Effector memory CD4-positive, alpha-beta T cell (primary cell): ENCODE measurements at places on chromosomes 3 and 15.

GRCh38 chr3:18127174-18127858 is 297.8 kb downstream of the SATB1 start:
- no peaks in the 10 kb centered on the region for H3K27me3 ChIP-seq
- no peak for DNase-seq
- H3K27ac ChIP-seq, result no peak overlapping the region
- H3K4me1 ChIP-seq, result no peaks in the 10 kb centered on the region

DNA sequence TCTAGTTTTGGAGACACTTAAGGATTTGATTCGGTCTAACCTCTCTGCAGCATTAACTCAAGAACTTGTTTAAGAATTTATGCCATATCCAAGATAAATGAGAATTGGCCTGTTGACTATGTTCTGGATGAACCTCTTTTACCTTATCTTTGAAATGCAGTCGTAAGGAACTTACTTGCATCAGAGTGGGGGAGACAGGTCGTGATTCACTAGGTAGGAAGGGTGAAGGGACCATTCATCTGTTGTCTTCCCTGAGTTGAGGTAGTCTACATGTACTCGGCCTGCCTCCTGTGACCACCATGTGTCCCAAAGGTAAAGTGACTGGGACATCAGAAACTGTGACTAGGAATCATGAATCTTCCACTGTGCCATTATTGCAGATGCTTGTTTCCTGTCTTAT is 248.0 kb upstream of the P2RY1 start:
- no peaks in the 10 kb centered on the region for H3K36me3 ChIP-seq
- H3K4me3 ChIP-seq, result no peak overlapping the region
- no peaks in the 10 kb centered on the region for H3K27me3 ChIP-seq
- no peak for DNase-seq
- no peak overlapping the region for H3K27ac ChIP-seq
- H3K4me1 ChIP-seq, result no peaks in the 10 kb centered on the region

DNA sequence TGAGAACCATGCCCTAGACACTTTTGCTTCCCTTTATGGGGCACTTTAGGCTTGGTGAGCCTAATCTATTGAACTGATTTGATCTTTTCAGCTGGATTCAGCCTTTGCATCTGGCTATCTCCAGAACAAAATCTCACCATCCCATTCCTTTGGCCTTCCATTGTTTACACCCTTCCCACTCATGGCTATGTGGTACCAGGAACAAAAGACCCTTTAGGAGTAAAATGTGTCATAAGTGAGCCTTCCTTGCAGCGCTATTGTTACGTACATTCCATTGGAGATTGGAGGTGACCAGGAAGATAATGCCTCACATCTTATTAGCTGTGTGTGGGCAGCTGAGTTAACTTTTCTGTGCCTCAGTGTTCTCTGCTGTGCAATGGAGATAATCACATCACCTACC is 188.4 kb downstream of the SATB1 start:
- no peak for DNase-seq
- H3K4me3 ChIP-seq, result no peak overlapping the region
- H3K27me3 ChIP-seq, result no peaks in the 10 kb centered on the region
- H3K27ac ChIP-seq, result no peak overlapping the region

- H3K27ac ChIP-seq, result no peak overlapping the region
- H3K27me3 ChIP-seq, result no peaks in the 10 kb centered on the region
- H3K4me3 ChIP-seq, result no peak overlapping the region
These were observed 281.9 kb downstream of the TLE3 start for GRCh38 chr15:69815793-69816192.

GRCh38 chr15:74434263-74435136 is 742 bp upstream of the SEMA7A start:
- peak overlapping the region; percentile 57 for H3K4me3 ChIP-seq
- H3K4me1 ChIP-seq, result peaks cover 16% of the 10 kb centered on the region
- no peak overlapping the region for H3K27ac ChIP-seq
- H3K36me3 ChIP-seq, result no peaks in the 10 kb centered on the region
- H3K27me3 ChIP-seq, result no peaks in the 10 kb centered on the region
- DNase-seq, result no peak

DNA sequence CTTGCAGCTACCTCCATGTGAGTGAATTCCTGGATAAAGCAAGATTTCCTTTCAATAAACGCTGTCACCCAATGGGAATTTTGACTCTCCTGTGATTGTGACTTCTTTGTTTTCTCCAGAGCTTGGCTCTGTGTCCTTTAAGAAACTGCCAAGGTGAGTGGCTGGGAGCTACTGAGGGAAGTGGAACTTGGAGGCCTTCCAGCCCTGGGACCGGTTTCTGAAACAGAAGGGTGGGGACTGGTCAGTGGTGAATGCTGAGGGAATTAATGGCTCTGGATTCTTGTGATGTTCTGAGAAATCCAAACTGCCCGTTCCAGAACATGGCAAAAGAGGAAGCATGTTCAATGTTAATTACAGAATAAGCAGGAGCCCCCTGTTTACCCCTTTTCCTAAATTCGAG is 41.1 kb upstream of the MYZAP start:
- no peaks in the 10 kb centered on the region for H3K36me3 ChIP-seq
- H3K27me3 ChIP-seq, result no peaks in the 10 kb centered on the region
- no peak overlapping the region for H3K27ac ChIP-seq
- H3K4me1 ChIP-seq, result no peaks in the 10 kb centered on the region
- H3K4me3 ChIP-seq, result no peak overlapping the region
- no peak for DNase-seq

DNA sequence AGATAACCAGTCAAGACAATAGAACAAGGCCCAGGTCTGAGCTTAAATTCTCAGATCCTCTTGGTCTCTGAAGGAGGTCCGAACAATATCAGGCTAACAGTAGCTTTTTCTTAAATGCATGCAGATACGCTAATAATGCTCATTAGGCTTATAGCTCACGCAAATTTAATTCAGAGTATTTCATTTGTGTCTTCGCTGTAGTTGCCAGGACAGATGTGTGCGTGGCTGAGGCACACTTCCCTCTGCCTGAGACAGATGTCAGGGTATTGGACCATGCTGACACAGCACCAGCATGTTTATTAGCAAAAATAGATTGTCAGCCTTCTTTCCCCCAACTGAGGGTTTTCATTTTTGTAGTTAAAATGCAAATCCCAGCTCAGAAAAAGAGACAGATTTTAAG is 102.9 kb upstream of the BFSP2 start:
- no peak overlapping the region for H3K27ac ChIP-seq
- no peak overlapping the region for H3K4me3 ChIP-seq
- H3K36me3 ChIP-seq, result no peaks in the 10 kb centered on the region

DNA sequence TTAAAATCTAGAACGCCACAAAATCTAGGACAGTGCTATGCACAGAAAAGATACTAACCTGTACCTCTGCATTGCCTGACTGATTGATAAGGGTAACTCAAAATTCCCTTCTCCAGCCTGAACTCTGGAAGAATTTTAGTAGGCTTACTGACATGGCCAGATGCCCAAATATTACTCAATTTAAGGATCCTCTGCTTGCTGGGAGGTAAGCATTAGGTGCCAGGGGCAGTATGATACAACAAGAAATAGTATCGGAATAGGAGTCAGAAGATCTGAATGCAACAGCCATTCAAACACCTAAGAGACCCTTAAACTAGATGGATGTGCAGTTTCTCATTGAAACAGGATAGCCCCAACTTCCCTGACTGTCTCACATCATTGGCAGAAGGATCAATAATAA is 45.4 kb downstream of the CERS3 start:
- no peaks in the 10 kb centered on the region for H3K36me3 ChIP-seq
- H3K27ac ChIP-seq, result no peak overlapping the region
- no peaks in the 10 kb centered on the region for H3K27me3 ChIP-seq
- no peak for DNase-seq

GRCh38 chr3:46674031-46674845 is 19.2 kb downstream of the ALS2CL start:
- H3K27ac ChIP-seq, result no peak overlapping the region
- H3K4me1 ChIP-seq, result no peaks in the 10 kb centered on the region
- no peaks in the 10 kb centered on the region for H3K27me3 ChIP-seq
- DNase-seq, result no peak

DNA sequence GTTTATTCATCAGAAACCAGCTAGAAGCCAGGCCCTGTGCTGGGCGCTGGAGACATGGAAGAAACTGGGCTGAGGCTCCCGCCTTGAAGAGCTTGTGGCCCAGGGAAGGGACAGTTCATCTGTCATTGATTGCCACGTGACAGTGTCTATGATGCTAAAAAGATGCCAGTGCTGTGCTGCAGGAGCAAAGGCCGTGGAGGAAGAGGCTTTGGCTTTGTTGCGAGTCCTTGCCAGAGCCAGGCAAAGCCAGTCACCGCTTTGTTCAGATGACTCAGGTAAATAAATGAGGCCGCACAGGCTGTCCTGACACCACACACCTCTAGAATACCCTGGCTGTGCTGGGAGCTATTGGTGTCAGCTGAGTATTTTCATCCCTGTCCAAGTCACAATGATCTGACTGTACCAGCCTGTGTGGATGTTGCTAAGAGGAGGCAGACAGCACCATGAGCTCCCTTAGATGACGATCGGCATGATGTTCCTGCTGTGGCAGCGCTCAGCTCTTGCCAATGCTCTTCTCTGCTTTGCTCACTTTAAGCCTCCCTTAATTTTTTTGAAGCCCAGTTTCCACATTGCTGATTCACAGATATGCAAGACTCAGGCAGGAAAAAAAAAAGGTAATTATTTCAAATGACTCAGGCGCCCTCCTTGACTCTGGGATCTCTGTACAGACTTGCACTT is 77.5 kb downstream of the CCNL1 start:
- peaks cover 12% of the 10 kb centered on the region for H3K4me1 ChIP-seq
- DNase-seq, result no peak
- H3K27ac ChIP-seq, result peak overlapping the region; percentile 41
- H3K27me3 ChIP-seq, result no peaks in the 10 kb centered on the region
- no peak overlapping the region for H3K4me3 ChIP-seq
